Astrocyte of the spinal cord (primary cell): ENCODE measurements at places on chromosomes 12 and 14.

GRCh38 chr12:52370926-52371608, 3.8 kb upstream of the KRT85 start:
- DNase-seq, result no peak

DNA sequence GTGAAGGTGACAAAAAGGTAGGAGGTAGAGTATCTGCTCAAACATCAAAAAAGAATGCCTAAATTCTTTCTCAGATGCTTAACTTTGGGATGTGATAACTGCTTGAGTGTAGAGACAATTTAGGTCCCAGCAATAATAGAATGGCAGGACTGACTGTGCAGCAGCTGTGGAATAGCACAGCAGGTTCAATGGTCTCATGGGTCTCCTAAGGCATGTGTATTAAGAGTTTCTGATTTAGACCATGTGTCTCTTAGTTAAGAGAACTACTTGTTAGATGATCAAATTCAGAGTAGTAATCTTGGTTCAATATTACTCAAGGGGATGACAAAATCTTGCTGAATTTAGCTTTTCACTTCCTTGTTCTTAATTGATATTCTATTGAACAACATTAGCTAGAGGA, 72.0 kb downstream of the ALX1 start:
- DNase-seq, result no peak

DNA sequence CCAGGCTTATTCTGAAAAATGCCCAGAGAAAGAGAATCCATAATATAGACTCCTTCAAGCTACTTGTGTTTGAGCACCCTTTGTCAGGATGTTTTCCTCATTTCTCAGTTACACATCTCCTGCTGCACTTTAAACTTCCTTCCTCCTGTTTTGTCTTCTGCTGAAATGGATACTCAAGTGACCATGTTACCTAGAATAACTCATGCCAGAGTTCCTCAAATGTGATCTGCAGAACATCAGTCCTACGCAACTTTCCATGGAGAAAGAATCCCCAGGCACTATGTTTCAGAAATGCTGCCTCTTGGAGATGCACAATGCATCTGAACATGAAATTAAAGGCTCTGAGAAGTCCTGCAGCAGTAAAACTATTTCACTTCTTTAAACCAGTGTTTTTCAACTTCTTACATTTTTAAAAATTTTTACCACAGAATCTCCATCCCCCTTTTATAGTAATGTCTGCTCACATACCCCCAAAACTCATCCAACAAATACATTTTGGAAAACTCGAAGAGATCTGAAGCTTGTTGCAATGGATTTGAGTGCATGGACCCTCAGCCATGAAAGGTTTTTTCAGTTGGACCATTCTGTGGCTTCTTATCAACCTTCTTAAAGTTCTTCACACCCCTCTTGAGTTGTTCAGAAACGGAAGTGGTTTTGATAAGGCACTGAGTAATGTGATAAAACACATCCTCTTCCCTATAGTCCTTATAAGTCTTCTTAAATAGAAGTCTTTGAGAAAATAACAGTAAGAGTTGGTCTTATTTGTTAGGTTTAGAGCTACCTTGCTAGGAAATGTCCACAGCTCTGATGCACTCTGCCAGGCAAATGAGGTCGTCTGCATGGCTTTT, 84.5 kb upstream of the KCNA1 start:
- no peak for DNase-seq

DNA sequence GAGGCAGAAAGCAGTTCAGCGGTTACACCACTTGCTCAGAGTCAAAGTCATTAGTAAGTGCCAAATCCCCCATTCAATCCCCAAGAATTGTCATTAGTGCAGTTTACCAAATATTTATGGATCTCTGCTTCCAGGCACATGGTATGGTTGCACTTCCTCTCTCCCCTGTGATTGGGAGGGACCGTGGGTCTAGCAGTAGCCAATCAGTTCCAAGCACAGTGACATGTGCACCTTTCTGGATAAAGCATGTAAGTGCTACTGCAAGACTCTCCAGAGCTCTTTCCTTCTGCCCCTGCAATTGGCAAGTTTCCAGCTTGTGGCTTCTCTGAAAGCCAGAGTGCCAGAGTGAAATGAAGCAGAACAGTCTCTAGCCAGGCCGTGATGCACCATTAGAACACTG, 85.3 kb upstream of the FLRT2 start:
- DNase-seq, result peak; percentile 70

GRCh38 chr12:95220190-95220589, 2.6 kb downstream of the VEZT start:
- DNase-seq, result no peak

DNA sequence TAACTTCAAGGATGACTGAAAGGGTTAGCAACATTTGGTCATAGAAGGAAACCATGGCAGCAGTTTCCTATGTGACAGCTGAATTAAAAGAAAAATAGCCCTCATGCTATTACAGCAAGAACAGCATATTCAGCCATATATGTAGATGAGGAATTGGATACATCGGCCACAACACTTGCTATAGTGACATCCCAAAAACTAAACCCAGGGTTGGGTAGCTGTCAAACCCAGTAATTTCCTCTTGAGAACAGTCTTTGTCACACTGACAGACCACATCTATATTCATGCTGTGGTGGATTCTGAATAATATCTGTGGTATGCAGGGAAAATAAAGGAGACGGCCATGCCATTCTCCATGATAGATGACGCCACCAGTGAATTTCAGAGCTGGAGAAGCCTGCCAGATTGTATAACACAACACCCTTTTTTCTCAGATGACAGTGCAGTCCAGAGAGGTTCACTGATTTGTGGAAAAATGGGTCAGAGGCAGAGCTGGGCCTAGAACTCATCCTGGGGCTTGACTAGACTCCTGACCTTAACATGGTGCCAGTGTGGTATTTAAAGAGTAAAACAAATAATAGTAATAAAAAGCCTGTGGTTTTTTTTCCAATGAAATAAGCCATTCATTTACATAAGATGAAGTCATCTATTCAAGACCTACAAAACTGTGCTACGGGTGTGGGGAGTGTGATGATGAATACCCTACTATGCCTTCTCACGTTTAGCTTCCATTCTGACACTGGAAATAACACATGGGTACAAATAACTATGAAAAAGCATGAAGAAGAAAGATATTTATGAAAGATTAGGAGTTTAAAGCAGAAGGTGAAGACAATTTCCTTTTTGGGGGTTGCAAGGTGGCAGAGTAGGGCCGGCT, 32.3 kb downstream of the EFCAB11 start:
- peak; percentile 89 for DNase-seq

DNA sequence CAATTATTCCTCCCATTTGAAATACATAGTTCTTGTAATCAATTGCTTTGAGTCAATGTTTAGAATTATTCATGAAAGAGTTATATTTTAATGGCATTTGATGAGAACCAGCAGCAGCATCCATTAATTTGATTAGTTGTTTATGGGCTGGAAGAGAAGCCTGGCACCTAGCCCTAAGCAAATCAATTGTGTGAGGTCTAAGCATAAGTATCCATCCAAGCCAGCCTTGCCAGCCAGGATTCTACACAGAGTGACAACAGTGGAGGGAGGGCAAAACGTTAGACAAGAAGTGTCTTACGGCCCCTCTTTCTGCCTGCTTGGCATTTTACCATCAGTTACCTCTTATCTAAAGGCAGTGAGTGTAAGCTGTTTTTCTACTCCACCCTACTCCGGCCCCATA, 478.5 kb downstream of the NELL2 start:
- no peak for DNase-seq

GRCh38 chr14:95761436-95761835, 47.5 kb upstream of the TCL1A start:
- DNase-seq, result no peak

- DNase-seq, result no peak
Measured at GRCh38 chr12:131564845-131565244, 146.0 kb upstream of the SFSWAP start.

- no peak for DNase-seq
Measured at GRCh38 chr12:11739980-11740577, 90.6 kb downstream of the ETV6 start.

DNA sequence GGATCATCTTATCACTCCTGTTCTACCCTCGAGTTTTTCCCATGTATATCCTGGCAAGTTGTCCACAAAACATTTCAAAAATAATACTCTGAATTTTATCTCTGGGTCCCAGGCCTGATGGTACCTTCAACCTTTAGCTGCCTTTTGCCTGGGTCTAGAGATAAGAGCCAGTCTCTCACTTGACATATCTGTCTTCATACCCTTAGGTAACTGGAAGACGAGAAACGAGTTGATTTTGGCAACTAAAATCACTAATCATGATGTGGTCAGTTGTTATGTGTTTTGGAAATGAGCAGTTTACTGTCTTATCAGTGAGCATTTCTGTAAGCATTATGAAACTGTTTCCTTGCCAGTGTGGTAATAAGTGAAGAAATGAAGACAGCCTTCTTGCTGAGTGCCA, 6.3 kb downstream of the RNF10 start:
- no peak for DNase-seq

DNA sequence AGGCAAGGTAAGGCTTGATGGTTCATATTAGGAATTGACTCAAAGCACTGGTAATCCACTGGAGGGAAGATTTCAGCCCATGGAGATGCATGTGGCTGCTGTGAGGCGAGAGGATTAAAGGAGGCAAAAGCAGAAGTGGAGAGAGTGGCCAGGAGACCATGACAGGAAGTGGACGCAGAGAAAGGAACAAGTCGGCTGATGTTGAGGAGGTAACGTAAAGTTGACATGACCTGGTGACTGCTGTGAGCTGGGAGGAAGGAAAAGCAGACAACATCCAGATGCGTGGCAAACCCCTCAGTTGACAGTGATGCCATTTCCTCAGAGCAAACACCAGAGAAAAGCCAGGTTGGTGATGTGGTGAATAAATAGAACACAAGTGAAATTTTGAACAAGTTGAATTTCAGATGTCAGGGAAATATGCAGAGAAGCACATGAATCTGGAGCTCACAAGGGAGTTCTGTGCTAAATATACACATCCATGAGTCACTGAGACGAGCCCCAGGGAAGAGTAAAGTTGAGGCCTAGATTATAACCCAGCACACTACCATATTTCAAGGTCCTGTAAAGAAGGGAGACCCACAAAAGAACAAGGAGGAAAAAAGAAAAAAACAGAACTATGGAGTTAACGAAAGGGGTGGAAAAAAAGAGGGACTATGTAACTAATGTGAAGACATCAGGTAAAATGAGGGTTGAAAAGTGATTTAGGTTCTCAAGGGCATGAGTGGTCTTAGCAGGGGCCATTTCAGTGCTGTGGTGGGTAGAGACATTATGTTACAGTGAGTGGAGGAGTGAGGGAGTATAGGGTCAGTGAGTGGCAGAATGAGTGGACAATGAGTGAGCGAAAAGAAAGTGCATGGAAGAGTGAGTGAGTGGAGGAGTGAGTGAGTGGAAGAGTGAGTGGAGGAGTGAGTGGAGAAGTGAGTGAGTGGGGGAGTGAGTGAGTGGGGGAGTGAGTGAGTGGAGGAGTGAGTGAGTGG, 61.6 kb upstream of the GZMB start:
- no peak for DNase-seq

GRCh38 chr14:90483571-90483974, 86.7 kb downstream of the CALM1 start:
- DNase-seq, result no peak

DNA sequence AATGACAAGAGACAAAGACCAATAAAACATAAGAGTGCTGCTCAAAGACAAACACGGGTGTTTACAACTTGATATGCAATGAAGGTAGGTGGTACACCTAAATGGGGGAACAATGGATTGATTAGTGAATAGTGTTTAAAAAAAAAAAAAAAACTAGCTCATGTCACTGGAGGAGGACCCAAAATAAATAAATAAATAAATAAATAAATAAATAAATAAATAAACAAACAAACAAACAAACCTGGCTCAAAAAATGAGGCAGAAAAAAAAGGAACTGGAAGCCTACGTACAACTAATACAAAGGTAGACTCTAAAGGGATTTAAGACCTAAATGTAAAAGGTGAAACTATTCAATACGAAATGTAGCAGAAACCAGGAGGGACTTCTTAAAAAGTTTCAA, 18.6 kb downstream of the NAP1L1 start:
- DNase-seq, result no peak

GRCh38 chr12:81297601-81298000, 219.7 kb downstream of the ACSS3 start:
- no peak for DNase-seq

DNA sequence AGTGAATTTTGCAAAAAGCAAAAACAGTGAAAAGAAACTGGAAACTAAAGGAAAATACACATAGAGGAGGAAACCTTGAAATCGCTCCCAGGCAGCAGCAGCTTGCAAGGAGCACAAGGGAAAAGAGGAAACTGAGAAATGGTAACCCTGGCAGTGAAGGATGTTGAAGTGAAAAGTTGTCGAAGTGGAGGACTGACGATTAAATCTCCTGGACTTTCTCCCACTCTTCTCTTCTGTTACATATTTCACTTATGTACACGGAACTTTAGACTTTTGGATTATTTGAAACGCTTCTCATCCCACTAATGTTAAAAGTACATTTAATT, 388.8 kb upstream of the USP15 start:
- no peak for DNase-seq

DNA sequence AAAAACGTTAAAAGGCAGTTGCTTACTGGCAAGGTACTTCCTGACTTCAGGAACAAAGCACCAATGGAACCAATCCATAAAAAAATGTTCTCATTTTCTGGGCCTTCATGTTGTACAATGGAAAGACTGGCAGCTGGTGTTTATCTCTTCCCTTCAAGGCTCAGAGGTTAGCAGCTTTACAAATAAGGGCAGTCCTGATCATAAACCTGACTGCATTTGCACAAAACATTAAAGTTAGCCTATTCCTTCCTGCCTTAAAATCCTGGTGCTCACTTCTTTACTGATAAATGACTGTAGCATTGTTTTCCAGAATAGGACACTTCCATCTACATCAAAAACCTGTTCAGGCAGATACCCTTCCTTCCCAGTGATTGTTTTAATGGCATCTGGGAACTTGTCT, 19.2 kb downstream of the IL26 start:
- no peak for DNase-seq

DNA sequence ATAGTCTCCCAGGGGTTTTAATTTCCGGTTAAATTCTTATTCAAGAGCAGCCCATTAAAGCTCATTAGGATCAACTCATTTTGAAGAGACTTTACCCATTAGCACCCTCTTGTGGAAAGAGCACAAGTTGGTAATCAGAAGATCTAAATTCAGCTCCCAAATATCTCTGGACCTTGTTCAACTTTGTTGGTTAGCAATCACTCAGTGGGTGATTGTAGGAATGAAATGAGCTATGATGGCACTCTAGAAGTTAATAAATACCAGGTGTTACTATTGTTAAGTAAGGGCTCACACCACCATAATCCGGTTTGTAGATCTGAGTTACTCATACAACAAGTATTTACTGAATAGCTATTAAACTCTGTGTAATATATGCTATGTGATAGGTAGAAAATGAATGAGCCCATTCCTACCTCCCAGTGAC, 42.9 kb downstream of the TRIP11 start:
- peak; percentile 75 for DNase-seq

- DNase-seq, result no peak
Measured at GRCh38 chr12:101908395-101908794, 31.0 kb downstream of the DRAM1 start.

- DNase-seq, result peak; percentile 82
Measured at GRCh38 chr14:68952531-68953195, 26.4 kb downstream of the ACTN1 start.

GRCh38 chr14:63881926-63882325, 29.1 kb downstream of the SYNE2 start:
- DNase-seq, result no peak

GRCh38 chr14:68536018-68536410, 256.9 kb downstream of the ZFP36L1 start:
- DNase-seq, result no peak

- peak; percentile 77 for DNase-seq
Measured at GRCh38 chr14:36070031-36070719, 106.3 kb downstream of the PTCSC3 start.

- peak; percentile 13 for DNase-seq
Measured at GRCh38 chr12:67630373-67631088, 18.0 kb upstream of the DYRK2 start.
